Activated CD4-positive, alpha-beta T cell treated with anti-CD3 and anti-CD28 coated beads, Interleukin-2, amount 10 ng/mL, durations not matched to agents 7 days and 5 days (primary cell): ENCODE measurements at places on chromosomes 3 and 15. TPM values are rescaled to one million over a fixed set of nuclear protein-coding genes. Genes with fewer than 3 reads are reported as not detected.

MST1 gene
- 8.4 TPM for total RNA-seq

BFSP2 gene
- total RNA-seq: 0.33 TPM

- no peak for DNase-seq
Observed at GRCh38 chr3:37601832-37602231, 259.8 kb upstream of the CTDSPL start.

RARB gene
- total RNA-seq: not detected

EXD1 gene
- total RNA-seq: not detected

ILDR1 gene
- not detected for total RNA-seq

ASB14 gene
- not detected for total RNA-seq

GRCh38 chr3:49750056-49750455, 26.3 kb upstream of the GMPPB start:
- DNase-seq: no peak

DNA sequence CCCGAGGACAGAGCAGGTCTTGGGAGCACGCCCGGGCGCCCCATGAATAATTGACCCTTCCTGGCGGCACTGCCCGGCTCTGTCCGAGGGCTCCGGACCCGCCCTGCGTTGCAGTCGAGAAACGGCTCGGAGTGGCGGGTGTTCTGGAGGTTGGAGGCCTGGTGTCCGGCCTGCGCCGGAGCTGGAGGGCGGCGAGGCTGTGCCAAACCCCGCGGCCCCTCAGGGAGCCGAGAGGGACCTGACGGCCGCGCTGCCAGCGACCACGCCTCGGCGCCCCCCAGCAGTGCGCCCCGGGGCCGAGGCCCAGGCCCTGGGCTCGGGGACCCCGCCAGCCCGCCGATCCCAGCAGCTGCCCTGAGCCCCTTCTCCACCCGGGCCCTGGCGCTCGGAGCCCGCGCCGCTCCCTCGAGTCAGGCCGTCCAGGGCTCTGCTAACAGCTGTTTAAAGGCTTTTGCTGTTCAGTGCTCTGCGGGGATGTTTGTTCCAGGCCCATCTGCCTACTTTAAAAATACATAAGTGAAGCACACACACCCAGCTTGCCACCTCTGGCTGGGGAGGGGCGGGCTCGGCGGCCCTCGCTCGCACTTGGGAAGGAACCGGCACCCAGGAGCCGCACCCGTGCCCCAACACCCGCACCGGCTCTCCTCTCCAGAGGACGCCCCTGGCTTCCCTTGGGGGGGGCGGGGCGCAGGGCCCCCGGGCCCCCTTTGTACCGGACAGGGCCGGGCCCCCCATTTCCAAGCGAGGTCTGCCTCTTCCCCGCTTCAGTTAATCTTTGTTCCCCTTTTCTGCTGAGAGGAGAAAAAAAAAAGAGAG, 730 bp upstream of the ZNF710 start:
- no peak for DNase-seq

- DNase-seq: peak; percentile 54
Observed at GRCh38 chr15:43376017-43376705, 5.3 kb downstream of the TUBGCP4 start.

BRPF1 gene
- total RNA-seq: 51.6 TPM

GRCh38 chr3:13018043-13018451, 55.2 kb downstream of the IQSEC1 start:
- DNase-seq: no peak

LCTL gene
- total RNA-seq: not detected

- DNase-seq: no peak
Observed at GRCh38 chr3:102747611-102748010, 312.8 kb downstream of the ZPLD1 start.

GRCh38 chr15:52795464-52796227, 5.5 kb upstream of the ONECUT1 start:
- DNase-seq: no peak

- DNase-seq: no peak
Observed at GRCh38 chr15:46328821-46329220, 694.0 kb downstream of the SQOR start.

DNA sequence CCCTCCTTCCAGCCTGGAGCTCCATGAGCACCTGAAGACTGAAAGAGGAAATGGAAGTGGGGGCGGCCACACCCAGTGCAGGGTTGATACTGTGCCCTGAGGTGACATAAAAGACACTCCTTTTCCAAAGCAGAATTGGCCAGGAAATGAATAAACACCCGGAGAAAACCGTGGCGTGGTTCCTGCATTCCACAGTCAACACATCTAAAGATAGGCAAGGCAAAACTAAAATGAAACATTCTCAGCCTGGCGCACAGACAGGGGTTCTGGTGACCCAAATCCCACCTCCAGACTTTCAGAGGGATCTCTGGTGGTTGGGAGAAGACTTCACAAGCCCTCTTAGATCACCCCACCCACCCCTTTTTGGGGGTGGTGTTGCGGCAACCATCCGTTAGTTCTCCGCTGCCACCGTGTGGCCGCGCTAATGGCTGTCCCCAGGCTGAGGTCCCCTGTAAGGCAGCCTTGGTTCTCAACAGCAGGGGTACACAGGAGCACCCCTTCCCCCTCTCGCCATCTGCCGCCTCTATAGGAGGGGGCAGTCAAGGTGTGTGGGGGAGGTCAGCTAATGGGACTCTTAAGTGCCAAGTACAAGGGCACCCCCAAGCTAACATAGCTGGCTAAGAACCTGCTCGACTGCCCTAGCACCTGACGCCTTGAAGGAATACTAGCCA, 2.5 kb upstream of the MST1R start:
- peak; percentile 58 for DNase-seq

GRCh38 chr15:92636401-92636907, 19.1 kb downstream of the FAM174B start:
- DNase-seq: no peak

DNA sequence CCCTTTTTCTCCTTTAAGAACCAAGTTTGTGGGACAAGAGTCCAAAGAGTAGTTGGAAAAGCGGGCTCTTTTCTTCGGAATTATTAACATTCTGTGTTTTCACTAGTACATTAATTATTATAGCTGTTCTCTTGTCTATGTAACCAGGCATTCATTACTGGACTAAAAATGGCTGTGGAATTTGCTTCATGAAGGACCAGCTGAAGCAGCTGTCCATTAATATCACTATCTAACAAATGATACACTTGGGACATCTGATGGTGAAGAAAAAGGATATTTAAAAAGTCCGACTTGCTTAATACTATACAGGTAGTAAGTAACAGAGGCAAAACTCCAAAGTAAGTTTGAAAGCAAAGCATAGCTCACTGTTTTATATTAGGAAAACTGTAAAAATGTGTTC, 728.9 kb upstream of the DPPA4 start:
- no peak for DNase-seq

DNA sequence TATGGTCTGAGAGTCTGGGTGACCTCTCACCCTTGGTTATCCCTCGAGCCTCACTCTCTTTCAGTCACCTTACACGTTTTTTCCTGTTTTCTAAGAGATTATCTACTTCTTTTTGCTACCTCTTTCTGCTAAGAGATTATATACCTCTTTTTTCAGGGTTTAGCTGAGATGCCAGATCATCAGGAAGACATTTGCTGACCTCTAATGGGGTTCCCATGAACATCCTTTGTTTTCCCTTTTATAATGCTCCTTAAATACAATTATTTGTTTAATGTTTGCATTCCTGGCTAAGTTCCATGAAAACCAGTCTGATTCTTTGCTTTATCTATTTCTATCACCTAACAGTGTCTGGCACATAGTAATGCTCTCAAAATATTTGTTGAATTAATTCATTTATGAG, 39.6 kb downstream of the LEKR1 start:
- no peak for DNase-seq

DNA sequence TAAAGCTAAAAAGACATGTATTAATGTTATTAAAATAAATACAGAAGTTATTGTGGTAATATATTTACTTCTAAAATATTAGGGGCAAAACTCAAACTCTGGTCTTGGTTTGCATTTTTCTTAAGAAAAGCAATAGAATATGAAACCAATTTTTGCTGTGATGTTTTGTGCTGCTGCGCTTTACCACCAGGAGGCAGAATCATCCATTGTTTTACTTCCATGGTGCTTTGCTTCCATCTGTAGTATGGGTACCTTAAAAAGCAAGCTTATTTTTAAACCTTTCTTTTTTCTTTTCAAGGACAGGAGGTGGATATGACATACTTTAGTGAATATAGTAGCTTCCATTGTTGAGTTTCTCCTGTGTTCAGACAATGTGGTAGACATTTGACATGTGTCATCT, 46.6 kb upstream of the MRPL3 start:
- DNase-seq: peak; percentile 12

CDHR4 gene
- total RNA-seq: not detected

- no peak for DNase-seq
Observed at GRCh38 chr3:123695152-123695551, 110.3 kb upstream of the HACD2 start.

GRCh38 chr3:4063916-4064574, 239.1 kb upstream of the SETMAR start:
- DNase-seq: no peak

SEMA6D gene
- not detected for total RNA-seq

HMCES gene
- 45.5 TPM for total RNA-seq

DNA sequence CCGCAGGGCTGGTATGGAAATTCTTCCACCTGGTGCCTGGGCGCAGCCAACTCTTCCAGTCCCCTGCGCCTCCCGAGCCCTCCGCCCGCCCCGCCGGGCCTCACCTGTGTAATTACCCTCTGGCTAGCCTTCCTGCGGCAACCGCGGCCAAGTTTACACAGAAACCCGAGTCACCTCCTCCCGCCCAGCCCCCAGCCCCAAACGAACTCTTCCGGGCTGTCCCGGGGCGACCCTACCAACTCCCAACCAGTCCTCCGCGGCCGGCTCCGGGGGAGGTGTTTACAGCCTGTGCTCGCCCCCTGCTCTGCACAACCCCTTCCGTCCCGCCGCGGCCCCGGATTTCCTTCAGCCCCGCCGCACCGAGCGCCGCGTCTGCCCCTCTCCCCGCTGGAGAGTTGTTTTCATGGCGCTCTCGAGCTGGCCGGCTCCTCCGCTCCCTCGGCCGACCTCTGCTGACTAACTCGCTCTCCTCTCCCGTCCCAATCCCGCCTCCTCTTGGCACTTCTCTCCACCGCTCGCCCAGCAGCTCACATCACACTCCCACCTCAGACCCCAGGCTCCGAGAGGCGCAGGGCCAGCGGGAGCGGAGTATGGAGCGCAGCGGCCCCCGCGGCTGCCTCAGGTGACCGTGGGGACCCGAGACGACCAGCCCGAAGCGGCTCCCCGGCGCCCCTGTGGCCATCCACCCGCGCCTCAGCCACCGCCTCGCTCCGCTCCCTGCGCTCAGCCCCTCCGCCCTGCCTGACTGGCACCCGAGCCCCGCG, 538 bp downstream of the ATOSA start:
- peak; percentile 77 for DNase-seq

DNA sequence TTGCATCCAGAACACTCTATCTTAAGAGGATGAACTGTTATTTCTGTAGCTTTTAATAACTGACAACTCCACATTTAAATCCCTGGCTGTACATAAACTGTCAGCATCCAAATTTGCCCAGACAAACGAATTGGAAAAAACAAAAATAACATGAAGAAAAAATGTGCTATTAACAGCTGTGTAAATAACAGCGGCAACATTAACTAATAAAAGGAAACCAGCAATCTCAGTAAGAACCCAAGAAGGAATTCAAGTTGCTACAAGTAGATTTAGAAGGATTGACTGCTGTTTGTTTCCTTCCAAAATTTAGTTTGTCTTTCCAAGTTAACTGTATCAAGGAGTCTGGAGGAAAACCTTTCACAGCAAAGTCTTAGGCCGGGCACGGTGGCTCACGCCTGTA, 550.6 kb upstream of the MDFIC2 start:
- DNase-seq: no peak

CORO2B gene
- not detected for total RNA-seq

- no peak for DNase-seq
Observed at GRCh38 chr15:101028772-101029438, 109.7 kb downstream of the LRRK1 start.

- no peak for DNase-seq
Observed at GRCh38 chr3:178435575-178435974, 100.7 kb upstream of the KCNMB2 start.

- no peak for DNase-seq
Observed at GRCh38 chr3:43253294-43253693, 33.0 kb upstream of the SNRK start.

DNA sequence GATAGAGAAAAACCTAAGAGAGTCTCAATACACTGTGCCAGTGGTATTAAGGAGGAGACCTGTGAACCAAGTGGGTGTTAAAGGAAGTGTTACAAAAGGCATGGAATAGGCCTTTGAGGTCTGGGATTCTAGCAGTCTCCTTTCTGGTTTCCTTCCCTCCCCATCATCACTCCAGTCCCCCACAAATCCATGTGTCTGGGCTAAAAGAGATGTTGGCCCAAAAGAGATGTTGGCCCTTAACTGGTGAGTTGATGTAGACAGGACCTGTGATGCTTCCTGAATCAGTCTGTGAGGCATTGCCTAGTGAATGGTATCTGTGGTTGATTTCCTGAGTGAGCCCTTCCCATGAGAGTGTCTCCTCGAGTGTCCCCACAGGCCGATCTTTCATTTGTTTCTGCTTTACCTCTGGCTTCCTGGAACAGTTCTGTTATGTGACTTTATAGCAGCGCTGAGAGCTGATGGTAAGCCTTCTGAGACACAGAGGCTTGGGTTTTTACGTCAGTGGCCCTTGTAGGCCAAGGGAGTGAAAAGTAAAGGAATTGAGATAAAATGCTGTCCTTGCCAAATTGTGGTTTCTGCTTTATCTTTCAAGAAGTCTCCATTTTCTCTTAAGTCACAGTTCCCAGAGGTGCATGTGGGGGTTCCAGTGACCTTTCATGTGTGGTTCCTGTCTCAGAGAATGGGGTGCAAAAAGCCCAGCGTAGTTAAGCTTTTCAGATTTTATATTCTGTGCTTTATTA, 87.8 kb downstream of the KLHL25 start:
- DNase-seq: peak; percentile 57

DNA sequence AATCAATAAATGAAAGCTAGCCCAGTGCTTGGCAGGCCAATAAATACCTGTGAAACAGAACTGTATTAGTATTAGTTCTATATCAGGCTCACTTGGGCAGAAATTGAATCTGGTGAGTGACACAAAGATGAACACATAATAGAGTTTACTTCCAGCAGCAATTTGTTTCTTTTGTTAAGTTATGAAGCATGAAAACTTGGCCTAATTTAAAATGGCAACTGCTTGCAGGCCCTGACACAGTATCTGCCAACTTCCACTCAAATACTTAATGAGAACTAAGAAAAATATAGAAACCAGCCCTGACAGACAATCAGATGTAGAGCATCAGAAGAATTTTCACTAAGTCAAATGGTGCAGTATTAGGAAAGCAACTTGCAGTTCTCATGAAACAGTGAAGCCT, 37.6 kb upstream of the LRIG1 start:
- no peak for DNase-seq

VILL gene
- total RNA-seq: 23.0 TPM

TMEM212 gene
- not detected for total RNA-seq
